NCI-H748 treated with DMSO at 0.1 percent for 48 hours (cell line): ENCODE measurements at places on chromosomes 12 and 14.
A peak's percentile ranks its signal among the peaks of the same experiment; 100 is the strongest.

DNA sequence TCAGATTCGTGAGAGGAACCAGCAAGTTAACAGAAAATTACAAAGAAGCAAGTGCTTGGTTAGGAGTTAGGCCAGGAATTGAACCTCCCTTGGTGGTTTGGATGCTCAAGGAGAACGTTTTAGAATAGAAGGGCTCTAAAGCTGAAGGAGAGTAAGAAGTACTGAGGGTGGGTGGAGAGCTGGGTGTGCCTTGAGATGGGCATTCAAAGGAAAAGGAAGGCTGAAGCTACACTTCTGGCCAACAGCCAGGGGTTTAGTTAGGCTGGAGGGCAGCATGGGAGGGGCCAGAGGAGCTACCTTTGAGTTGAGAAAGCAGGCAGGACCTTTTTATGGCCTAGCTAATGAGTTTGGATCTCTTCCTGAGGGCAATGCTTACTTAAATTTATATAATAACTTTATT, 421.2 kb downstream of the CCDC91 start:
- no peak for DNase-seq

- DNase-seq: no peak
Observed at GRCh38 chr14:75049731-75050201, 1.5 kb downstream of the MLH3 start.

GRCh38 chr12:92462527-92462926, 240.3 kb upstream of the PLEKHG7 start:
- no peak for DNase-seq

GRCh38 chr14:90318016-90318415, 13.7 kb downstream of the NRDE2 start:
- DNase-seq: no peak

DNA sequence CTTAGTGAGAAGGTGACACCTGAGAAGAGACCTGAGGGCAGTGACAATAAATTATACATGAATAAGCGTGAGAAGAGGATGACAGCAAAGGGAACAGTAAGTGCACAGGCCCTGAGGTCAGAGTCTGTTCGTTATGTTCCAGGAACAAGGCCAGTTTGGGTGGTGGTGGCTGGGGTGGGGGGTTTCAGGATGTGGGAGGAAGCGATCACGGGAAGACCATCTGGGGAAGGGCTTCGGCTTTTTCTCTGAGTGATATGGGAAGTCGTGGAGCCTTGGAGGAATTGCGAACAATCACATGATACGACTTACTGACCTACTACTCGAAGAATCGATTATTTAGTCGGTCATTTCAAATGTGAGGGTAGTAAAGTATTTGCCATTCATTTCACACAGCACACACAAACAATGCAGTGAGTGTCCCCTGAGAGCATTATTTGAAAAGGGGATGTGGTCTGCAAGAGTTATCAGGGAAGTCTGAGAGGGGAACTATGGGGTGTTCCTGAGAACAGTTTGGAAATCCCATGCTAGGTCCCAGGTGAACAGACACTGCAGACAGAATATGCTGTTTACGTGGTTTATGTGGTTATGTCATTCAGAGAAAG, 94.7 kb downstream of the SLC38A1 start:
- no peak for DNase-seq

DNA sequence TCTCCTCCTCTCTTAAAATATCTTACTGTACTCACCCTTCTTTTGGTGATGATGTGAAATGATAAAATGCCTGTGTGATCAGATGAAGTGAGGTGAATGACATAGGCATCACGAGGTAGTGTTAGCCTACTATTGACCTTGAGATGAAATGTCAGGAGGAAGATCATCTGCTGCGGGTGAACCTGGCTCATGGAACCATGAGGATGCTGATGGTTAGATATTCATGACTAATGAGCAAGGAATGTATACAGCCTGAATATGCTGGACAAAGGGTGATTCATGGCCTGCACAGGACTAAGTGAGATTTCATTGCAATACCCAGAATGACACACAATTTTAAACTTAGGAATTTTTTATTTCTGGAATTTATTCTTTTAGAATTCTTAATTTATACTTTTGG, 89.6 kb downstream of the DAAM1 start:
- DNase-seq: no peak

GRCh38 chr12:93107514-93108312, 178.6 kb upstream of the EEA1 start:
- DNase-seq: no peak

DNA sequence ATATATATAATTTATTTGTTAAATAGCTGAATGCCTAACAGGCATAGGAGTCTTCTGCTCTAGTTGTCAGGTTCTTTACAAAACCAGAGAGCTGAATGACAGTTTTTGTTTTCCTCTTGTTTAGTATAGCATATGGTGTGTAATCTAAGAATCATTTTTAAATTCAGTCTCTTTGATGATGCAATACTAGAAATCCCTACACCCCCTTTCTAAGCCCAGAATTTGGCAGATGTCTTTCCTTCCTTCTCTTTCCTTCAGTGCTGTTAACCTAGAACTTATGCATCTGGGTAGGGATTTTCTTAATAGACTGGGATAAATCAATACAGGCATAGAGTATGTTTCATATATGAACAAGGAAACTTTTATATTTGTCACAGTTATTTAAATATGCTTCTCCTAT, 198.1 kb downstream of the KCNH5 start:
- no peak for DNase-seq

- no peak for DNase-seq
Observed at GRCh38 chr12:53532524-53533445, 25.5 kb upstream of the NPFF start.

- no peak for DNase-seq
Observed at GRCh38 chr12:52228931-52229330, 4.1 kb upstream of the KRT7 start.

- peak; percentile 81 for DNase-seq
Observed at GRCh38 chr12:130557886-130558765, 158.0 kb downstream of the RIMBP2 start.

GRCh38 chr12:13206560-13206897, 10.0 kb downstream of the EMP1 start:
- DNase-seq: no peak

DNA sequence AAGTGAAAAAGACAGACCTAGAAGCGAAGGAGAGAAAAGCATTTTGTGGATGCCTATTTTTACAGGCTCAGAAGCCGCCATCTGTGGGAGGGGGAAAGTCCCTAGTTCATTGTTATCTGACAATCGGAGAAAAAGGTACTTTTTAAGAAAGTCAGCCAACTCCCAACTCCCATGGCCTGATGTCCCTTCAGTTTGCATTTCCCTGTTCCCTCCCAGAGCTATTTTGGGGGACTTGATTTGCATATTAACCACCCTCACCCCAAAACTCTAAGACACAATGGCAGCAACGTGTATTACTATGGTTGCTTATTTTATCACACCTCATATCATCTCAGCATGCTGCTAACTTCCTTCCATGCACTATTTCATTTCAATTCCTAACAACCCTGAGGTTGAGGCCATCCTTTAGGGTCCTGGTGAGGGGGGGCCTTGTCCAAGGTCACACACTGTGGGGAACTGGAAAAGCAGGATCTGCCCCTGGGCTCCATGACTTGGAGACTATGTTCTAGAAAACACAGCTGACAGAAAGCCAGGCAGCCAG, 18.7 kb downstream of the HVCN1 start:
- DNase-seq: no peak

- no peak for DNase-seq
Observed at GRCh38 chr14:102764220-102764671, 13.0 kb upstream of the TRAF3 start.
